ENCODE measurements at places on chromosomes 13 and 19. TPM values are rescaled to one million over a fixed set of nuclear protein-coding genes. Genes with fewer than 3 reads are reported as not detected.

DNA sequence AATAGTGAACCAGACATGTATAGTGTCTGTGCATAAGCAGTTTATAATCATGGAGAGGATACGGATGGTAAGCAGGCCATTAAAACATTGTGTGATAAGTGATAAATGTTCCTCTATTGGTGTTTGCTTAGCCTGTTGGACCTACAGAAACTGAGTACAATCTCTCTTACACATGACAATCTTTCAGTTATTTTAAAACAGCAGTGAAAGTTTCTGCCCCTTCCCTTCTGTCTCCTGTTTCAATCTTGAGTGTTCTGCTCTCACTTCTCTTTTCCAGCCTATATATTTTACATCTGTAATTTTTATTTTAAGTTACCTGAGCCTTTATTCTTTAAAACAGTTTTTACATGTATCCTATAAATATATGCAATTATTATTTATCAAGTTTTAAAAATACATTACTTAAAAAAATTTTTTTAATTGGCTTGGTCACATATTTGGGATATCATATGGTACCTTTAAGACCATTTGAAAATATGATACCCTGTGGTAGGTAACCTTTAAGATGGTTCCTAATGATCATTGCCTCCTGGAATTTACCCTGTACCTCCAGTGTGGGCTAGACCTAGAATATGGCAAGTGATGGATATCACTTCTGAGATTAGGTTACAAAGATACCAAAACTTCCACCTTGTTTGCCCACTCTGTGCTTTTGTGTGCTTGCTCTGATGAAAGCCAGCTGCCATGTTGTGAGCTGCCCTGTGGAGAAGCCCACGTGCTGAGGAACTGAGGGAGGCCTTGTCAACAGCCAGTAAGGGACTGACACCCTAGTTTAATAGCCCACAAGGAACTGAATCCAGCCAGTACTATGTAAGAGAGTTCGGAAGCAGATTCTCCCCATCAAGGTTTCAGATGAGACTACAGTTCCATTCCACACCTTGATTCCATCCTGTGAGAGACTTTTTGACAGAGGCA lies 99.3 kb downstream of the DHRS12 start:
- DNase-seq: no peak

GRCh38 chr19:48953141-48953540 lies 1.5 kb upstream of the BAX start:
- DNase-seq: no peak

DNA sequence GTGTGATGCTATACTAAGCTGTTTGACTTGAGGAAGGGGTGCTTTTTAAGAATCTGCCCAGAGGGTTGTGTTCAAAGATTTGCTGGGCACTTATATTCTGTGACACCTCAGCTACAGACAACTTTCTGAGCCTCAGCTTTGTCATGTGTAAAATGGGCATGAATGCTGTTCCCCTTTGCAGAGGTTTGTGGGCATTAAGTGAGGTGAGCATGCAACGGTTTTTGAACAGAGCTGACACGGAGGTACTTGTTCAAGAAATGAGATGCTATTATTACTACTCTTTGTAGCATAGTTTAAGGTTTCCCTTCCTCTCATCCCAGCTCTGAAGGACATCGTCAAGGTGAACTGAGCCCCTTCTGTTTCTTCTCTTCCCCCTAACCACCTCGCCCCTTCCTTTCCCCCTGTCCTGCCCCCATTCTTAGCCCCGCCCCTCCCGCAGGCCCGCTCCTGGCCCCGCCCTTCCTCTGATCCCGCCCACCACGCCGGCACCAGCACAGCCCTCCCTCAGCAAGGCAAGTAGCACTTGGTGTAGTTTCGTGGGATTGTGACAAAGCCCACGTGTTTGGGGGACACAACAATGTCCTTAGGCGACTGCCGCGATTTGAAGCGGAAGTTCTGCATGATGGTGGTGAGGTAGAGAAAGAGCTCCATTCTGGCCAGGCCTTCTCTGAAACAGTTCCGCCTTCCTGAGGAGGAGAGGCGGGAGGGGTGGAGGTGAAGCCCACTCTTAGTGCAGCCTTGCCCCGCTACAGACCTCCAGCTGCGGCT lies 26.1 kb upstream of the CYP2A7 start:
- peak; percentile 75 for DNase-seq

The ZNF415 gene
- 1.9 TPM for total RNA-seq

DNA sequence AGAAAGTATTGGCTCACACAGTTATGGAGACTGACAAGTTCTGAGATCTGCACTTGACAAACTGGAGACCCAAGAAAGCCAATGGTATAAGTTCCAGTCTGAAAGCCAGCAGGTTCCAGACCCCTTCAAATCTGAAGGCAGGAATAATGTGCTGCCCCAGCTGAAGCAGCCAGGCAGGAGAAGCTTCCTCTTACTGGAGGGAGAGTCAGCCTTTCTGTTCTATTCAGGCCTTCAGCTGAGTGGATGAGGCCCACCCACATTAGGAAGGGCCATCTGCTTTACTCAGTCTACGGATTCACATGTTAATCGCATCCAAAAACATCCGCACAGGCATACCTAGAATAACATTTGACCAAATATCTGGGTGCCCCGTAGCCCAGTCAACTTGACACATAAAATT lies 8.2 kb upstream of the VWA8 start:
- no peak for DNase-seq

The CRTC1 gene
- 5.3 TPM for total RNA-seq

DNA sequence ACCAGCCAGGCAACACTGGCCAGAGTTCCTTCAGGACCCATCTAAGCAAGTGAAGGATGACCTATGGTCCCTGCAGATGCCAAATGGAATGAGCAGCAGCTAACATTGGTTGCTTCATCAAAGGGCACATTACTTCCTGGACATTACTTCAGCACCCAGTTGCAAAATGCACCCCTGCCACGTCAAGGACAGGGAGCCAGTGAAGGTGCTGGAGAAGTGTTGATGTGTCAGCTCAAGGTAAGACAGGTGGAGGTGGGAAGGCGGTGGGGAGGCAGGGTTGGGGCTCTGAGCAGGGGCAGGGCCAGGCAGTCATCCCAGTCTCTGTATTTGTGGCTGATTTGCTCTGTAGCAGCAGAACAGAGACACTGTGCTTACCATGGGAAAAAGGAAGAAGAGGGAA lies 14.6 kb downstream of the CSNK1A1L start:
- no peak for DNase-seq
